Right lobe of liver (tissue), 6 donors: ENCODE measurements at places on chromosomes 11 and 22. TPM values are rescaled to one million over a fixed set of nuclear protein-coding genes. Genes with fewer than 3 reads are reported as not detected.

PPP6R3 gene
- total RNA-seq: 48.3 TPM

RRM1 gene
- total RNA-seq: 14.0 TPM

TMEM41B gene
- total RNA-seq: 30.0 TPM

CARD10 gene
- total RNA-seq: 27.8 TPM

CLTCL1 gene
- 6.6 TPM for total RNA-seq

OR4D5 gene
- not detected for total RNA-seq

ACR gene
- total RNA-seq: 0.72 TPM

GPHA2 gene
- total RNA-seq: not detected

SCGB1D2 gene
- total RNA-seq: not detected

CD3G gene
- total RNA-seq: 0.27 TPM

AIFM3 gene
- 0.74 TPM for total RNA-seq

SLC6A5 gene
- total RNA-seq: not detected

FGF4 gene
- not detected for total RNA-seq

RFPL3 gene
- total RNA-seq: not detected

TRIM51G gene
- not detected for total RNA-seq

PKP3 gene
- not detected for total RNA-seq

L3MBTL2 gene
- 6.6 TPM for total RNA-seq

RCOR2 gene
- not detected for total RNA-seq

RASSF10 gene
- not detected for total RNA-seq

TAGLN gene
- 158 TPM for total RNA-seq

B3GAT1 gene
- total RNA-seq: 0.76 TPM

LUZP2 gene
- not detected for total RNA-seq

CALCA gene
- total RNA-seq: 0.88 TPM

CECR2 gene
- 11.7 TPM for total RNA-seq

FAM111B gene
- total RNA-seq: 9.6 TPM

OSBP2 gene
- 3.4 TPM for total RNA-seq

C11orf54 gene
- total RNA-seq: 197 TPM

SCO2 gene
- 4.2 TPM for total RNA-seq

TRIM51 gene
- total RNA-seq: not detected

DRICH1 gene
- 0.27 TPM for total RNA-seq

DEPDC5 gene
- total RNA-seq: 11.7 TPM

ENTHD1 gene
- not detected for total RNA-seq

TRIM48 gene
- not detected for total RNA-seq

COMT gene
- 144 TPM for total RNA-seq

BMAL1 gene
- total RNA-seq: 10.3 TPM

GGTLC3 gene
- not detected for total RNA-seq
